Panc1 (cell line): ENCODE measurements at places on chromosomes 4 and X. TPM values are rescaled to one million over a fixed set of nuclear protein-coding genes. Genes with fewer than 3 reads are reported as not detected.

The XG gene
- total RNA-seq = not detected

The MTMR8 gene
- total RNA-seq = 1.3 TPM

The SLC6A14 gene
- 0.03 TPM for total RNA-seq

The SYTL4 gene
- total RNA-seq = 0.15 TPM

The IL1RAPL2 gene
- total RNA-seq = not detected

The PRRG1 gene
- 8.6 TPM for total RNA-seq

The NOX1 gene
- not detected for total RNA-seq

The MAGEB6 gene
- not detected for total RNA-seq

The NXF3 gene
- total RNA-seq = 0.26 TPM

The FNIP2 gene
- 17.7 TPM for total RNA-seq

The RAB33A gene
- 2.2 TPM for total RNA-seq

DNA sequence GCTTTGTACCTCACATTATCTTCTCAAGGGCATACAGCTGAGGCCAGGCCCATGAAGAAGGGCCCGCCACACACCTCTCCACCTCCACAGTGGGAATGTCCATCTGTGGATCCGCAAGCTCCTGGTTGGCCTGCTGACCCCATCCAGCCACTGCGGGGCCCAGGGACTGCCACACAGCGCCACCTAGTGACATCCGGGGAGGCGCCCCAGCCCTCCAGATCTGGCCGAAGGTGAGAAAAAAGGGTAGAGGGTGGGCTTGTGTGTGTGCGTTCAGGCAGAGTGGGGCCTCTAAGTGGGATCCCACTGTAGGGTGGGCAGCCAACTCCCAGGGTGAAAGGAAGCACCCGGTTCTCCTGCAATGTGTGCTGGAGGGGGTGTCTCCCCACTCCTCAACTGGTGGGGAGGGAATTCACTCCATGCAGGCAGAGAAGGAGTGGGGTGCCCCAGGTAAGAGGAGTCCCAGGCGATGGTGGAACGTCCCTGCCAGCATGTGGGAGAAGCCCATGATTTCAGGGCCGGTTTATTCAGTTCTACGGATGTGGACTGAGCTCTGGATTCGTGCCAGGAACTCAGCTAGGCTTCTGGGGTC lies 117.3 kb downstream of the ENPP6 start:
- DNase-seq = no peak

- DNase-seq = no peak
Observed at GRCh38 chr4:47372561-47372960, 90.9 kb downstream of the COMMD8 start.

- no peak for DNase-seq
Observed at GRCh38 chrX:53028678-53029077, 19.9 kb upstream of the GPR173 start.

DNA sequence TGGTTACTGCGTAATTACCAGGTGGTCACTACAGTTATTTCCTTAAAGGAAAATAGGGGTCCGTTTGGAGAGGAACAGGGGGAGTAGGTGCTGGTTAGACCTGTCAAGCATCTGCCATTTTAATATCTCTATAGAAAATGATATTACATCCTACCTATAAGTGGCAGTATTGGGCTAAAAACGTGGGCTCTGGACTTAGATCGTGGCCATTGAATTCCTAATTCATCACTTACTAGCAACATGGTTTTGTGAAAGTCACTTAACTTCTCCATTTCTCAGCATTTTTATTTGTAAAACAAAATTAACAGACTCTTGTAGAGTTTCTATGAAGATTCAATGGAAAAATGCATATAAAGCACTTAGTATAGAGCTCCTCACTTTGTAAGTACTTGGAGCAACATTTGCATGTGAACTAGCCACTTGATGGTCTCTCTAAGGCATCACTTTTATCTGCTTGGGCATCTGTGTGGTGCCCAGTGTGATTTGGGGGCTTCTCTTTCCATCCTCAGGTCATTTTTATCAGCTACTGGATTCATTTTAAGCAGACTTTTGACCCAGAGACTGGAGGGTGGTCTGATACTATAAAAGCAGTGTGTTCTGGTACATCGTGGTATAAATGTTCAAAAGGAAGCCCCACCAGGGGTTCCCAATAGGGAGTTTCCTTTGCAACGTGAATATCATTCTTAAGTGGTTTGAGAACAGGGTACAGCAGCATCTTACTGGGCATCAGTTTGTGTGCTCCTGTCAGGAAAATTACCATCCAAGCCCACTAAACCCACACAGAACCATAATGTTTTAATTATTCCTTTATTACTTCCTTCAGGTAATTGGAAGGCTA lies 42.7 kb upstream of the RASSF6 start:
- no peak for DNase-seq

DNA sequence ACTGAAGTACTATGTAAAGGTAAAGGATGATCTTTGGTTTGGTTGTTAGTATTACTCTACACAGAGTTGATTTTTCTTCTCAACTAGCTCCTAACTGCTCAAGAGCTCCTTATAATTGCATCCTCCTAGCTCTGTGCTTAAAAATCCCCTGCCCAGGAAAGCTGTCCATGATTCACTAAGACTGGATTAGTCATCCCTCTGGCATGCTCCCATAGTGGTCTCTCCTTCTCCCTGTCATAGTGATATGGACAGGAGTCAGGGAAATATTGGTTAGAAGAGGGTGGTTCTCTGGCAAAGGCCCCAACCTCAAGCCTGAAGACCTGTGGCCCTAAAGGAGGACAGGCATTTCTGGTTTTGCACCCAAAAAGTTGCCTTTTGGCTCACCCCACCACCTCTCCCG lies 242.3 kb upstream of the KCNIP4 start:
- DNase-seq = no peak

- DNase-seq = no peak
Observed at GRCh38 chr4:123446865-123447474, 50.4 kb downstream of the SPRY1 start.

- DNase-seq = no peak
Observed at GRCh38 chr4:112315446-112315845, 18.3 kb downstream of the ALPK1 start.

GRCh38 chrX:39576041-39576872 lies 521.5 kb downstream of the BCOR start:
- DNase-seq = no peak

DNA sequence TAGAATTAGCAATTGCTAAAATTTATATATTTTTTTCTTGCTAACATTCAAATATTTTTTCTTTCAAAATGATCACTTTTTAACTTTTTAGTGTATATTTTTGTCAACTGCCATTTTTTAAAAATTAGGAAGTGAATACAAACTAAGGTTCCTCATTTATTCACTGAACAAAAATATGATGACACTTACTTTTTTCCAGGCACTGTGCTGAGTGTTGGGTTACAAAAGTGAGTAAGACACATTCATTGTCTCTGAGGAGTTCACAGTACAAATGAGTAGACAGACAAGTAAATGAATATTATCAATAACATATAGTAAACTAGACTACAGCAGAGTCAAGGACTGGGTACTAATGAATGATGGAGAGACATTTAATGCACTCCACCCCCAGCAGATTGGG lies 543.5 kb downstream of the PDHA2 start:
- DNase-seq = no peak

DNA sequence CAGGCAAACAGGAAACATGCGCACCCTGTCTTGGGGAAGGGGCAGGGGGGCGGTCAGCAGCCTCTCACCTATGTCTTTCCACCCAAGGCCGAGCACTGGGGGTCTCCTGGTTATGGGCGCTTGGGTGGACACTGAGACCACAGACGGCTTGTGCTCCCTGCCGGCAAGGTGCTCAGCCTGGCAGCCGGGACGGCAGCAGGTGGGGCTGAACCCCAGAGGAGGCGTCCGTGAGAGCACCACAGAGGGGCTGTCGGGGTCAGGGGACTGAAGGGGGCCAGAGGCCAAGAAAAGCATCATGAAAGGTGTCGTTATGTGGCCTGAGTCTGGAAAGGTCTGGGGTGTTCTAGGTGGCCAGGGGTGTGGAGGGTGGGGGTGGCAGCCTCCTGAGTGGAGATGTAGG lies 19.6 kb downstream of the DOK7 start:
- DNase-seq = no peak

DNA sequence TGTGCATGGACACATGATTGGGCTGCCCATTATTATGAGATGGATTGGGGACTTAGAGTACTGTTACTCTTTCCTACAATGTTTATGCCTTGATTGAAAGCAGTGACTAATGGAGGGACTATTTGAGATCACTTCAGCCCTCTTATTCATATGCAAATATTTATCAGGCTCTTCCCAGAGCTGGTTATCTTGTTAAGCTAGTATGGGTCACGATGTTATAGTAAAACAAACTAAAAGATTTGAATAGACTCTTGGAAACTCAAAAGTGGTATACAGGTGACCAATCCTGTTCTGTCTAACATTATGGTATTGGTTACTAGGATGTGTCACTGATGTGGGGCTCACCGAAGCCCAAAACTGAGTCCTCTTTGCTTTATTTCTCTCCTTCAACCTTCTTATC lies 306.2 kb upstream of the CASK start:
- DNase-seq = no peak

- DNase-seq = no peak
Observed at GRCh38 chr4:83195269-83195668, 80.7 kb upstream of the PLAC8 start.

DNA sequence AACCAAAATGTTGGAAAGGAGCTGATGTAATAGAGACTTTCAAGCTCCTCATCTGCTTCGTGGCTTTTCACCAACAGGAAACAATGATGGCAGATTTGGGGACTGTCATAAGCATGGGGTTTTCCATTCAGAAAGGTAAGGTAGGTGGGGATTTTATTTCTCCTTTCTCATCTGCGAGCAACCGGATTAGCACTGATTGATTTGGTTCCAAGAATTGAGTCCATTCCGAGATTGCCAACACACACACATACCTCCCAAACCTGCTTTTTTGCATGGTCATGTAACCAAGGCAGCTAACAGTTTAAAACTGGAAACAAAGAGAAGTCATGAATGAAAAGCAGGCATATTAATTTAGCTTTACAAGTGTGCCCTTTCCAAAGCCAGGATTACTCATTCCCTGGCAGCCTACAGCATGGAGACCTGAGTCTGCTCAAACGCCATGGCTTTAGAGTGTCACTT lies 63.0 kb upstream of the LNX1 start:
- no peak for DNase-seq

- DNase-seq = no peak
Observed at GRCh38 chrX:78687586-78687985, 28.5 kb upstream of the RTL3 start.

DNA sequence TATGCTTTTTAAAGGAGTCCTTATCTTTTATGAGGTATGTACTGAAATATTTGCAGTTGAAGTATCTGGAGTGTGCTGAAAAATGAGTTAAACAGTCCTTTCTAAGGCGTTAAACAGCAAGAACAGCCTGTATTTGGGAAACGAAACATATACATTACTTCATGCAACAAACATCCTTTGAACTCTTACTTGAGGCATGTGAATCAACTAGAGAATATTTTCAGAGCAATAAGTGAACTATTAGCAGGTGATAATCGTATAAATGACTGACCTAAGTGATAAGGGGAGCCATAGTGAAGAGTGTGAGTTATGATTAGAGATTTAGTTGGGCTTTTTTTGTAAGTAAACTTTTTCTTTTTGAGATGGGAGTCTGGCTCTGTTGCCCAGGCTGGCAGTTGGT lies 45.9 kb upstream of the RHOH start:
- DNase-seq = no peak

GRCh38 chr4:184392748-184393559 lies 81.4 kb downstream of the IRF2 start:
- DNase-seq = no peak

DNA sequence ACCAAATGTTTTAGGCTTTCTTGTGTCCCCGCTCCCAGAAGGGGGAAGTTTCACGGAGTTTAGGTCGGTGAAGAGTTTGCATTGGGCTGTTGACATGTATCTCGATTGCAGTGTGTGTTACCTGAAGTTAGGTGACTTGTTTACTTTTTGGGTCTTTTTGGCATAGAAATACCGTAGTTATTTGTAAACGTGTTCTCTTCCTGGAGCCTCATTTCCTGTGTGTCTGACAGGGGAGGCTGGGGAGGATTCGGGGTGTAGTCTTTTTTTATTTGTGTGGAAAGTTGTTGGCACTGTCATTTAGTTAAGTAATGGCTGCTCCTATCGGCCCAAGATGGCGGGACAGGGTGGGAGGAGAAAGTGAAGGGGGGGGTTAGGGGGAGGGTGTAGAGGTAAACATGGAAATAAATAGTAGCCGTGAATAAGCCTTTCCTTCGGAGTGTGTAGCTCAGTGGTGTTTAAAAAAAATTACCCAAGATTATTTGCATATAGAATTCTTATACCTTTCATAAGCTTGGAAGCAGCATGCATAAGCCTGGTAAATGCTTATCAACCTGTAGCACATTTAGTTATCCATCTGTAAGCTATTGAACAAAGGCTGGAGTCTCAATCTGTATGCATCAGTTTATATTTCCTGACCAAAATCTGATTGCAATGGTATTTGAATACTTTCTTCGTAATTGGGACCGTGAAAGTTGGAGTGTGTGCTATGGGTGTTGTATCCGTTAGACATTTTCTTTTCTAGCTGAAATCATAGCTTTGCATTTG lies 1.6 kb downstream of the KDM6A start:
- no peak for DNase-seq

DNA sequence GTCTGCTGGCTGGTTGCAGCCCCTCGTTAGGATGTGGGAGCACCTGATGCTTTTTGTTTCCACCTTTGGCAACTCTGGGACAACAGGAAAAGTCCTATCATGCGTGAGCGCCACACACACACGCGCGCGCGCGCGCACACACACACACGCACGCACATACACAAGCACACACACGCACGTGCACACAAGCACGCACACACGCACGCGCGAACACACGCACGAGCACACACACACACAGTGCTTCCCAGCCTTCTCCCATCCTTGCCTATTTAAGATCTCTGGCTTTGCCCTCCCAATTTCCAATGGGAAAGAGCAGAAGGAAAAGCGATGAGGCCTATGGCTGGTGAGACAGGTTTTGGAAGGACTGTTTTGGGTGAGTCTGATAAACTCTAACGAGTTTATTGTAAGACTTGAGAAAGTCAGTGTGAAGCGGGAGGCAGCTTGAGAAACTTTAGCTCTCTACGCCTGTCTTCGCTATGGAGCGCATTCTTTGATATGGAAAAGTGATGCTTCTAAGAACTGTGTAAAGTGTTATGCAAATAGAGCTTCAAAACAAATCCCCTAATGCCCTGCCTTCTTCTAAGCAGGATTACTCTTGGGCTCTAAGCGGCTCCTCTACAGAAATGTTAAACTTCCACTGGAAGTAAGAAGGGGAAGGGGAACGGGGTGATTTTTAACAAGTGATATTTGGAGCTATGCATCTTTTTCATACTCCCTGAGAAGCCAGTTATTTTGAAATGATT lies 11.8 kb downstream of the SUPT20HL1 start:
- no peak for DNase-seq

GRCh38 chrX:153460826-153461225 lies 9.6 kb downstream of the HAUS7 start:
- DNase-seq = no peak

DNA sequence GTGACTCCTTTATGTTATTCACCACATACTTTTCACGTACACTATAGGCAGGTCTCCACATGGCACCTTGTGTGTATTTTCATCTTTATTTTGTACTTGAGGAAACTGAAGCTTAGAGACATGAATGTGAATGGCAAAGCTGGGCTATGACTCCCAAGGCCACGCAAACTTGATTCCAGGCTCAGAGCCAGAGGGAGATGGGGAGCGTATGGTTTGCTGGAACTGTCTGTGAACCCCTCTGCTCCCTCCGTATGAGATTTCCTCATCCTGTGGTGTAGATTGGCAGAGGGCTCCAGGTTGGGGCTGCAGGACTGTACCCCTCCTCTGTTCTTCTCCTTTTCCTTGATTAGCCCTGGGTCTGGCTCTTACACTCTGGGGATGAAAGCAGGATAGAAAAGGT lies 16.1 kb upstream of the STARD8 start:
- no peak for DNase-seq
